NCI-H1048 (cell line): ENCODE measurements at places on chromosomes 12 and 14.

GRCh38 chr12:120586206-120586605 is 5.0 kb upstream of the POP5 start:
- DNase-seq: no peak

- DNase-seq: no peak
Observed at GRCh38 chr12:105814283-105814682, 324.5 kb downstream of the NUAK1 start.

GRCh38 chr14:62462988-62463387 is 582.3 kb downstream of the KCNH5 start:
- DNase-seq: no peak

DNA sequence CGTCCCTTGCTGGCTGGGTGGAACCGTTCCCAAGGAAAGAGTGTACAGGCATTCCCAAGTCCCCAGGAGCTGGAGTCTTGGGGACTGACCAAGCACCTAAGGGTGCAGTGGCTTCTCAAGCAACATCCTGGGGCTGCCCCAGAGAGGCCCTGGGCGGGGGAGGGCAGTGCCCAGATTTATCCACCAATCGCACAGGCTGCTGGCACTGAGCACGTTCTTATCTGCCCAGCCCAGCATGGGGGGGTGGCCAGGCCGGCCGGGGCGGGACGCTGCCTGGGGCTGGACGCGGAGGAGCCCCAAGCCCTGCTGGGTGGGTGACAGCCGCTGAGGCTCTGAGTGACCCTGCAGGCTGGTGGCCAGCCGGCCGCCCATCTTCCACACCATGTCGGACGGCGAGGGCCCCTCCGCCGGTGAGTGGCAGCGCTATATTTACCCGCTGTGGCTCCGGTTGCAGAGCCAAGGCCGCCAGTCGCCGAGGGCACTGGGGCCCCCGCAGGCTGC is 53.4 kb downstream of the CYP46A1 start:
- DNase-seq: no peak

GRCh38 chr12:52086366-52086765 is 6.9 kb downstream of the SMIM41 start:
- DNase-seq: no peak

- no peak for DNase-seq
Observed at GRCh38 chr14:90757452-90757851, 58.8 kb downstream of the TTC7B start.

DNA sequence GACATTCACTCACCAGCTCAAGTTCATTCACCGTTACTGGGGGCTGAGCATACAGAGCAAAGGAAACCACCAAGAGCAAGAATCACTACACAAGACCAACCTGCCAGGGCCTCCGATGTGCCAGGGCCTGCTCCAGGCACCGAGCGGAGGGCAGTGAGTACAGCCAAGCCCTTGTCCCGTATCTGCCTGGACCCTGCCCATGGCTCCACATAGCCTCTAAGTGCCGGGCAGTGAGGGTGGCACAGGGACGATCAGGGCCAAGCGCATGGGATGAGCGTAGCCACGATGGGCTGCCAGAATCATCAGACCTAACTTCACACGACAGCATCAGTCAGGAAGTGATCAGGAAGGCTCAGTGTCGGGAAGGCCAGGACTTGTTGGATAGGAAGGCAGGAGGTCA is 199.6 kb downstream of the BCL11B start:
- no peak for DNase-seq

DNA sequence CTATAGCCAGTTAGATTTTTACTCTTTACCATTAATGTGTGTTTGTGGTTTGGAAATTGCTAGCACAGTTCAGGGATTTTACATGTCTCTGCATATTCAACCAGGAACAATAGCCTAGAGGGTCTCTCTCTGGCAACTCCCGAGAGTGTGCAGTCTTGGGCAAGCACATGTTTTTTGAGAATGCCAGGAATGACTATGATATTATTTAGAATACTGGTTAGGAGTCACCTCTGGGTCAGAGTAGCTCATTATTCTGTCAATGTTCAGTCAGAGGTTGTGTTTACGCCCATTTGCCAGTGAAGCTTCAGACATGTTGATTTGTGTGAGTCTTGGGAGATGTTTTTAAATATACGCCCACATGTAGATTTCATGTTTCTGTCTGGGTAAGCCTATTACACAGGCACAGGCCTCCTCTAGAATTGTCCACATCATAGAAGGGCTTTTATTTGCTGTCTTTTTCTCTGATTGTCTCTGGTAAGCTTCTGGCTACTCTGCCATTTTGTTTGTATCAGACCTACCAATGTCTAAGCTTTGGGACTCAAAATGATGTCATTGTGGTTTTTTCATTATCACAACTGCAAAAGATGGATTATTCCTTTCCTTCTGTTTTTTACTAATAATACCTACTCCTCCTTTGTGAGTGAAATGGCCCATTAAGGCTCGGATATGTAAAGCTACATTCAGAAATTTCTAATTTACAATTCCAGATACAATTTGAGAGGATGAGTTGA is 203.1 kb upstream of the PPFIA2 start:
- DNase-seq: no peak

DNA sequence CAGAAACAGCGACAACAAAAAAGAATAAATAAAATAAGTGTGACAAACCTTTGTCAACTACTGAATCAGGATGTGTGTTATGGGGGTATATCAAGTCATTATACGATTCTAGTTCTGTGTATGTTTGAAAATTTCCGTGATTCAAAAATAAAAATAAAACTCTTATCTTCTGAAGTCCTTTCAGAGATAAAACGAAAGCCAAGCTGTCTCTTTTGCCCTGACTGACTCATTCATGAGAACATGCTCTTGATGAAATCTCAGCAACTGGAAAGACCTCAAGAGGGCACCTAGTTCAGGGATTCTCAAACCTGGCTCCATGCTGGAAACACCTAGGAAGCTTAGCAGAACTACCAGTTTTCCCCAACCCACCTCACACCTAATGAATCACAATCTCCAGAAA is 9.2 kb downstream of the FOXN3 start:
- no peak for DNase-seq

- DNase-seq: peak; percentile 4
Observed at GRCh38 chr12:40697566-40698259, 5.5 kb downstream of the CNTN1 start.

DNA sequence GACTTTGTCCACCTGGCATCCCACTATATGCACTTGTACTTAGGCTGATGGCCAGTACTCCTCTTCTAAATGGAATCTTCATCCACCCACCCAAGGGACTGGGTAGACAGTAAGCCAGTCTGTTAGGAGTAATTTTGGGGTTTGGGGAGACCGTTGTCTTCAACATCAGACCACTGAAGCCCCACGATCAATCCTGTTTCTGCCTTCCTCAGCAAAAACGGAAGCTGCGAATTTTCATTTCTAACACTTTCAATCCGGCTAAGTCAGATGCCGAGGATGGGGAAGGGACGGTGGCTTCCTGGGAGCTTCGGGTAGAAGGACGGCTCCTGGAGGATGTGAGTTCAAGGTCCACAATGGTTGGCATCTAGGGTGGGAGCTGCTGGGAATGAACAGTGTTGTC is 2.0 kb downstream of the SMARCD1 start:
- DNase-seq: no peak

DNA sequence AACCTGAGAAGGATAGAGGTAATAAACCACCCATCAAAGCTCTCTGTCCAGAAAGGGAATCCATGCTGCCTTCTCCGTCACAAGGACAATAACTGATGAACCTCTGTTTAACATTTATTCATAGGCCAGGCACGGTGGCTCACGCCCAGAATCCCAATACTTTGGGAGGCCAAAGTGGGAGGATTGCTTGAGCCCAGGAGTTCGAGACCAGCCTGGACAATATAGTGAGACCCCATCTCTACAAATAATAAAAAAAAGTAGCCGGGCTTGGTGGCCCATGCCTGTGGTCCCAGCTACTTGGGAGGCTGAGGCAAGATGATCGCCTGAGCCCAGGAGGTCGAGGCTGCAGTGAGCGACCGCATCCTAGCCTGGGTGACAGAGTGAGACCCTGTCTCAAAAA is 7.1 kb upstream of the FOS start:
- DNase-seq: no peak

DNA sequence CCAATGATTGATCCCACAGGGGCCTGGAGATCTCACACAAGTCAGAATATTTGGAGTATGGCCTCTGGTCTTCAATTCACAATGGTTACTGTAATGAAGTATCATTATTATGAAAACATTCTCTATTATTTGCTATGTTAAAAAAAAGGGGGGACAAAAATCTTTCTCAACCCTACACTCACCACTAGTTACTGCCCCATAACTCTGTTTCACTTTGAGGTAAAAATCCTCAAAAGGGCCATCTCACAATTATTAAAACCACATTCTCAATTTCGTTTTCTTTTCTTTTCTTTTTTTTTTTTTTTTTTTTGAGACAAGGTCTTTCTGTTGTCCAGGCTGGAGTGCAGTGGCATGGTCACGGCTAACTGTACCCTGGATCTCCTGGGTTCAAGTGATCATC is 59.6 kb upstream of the KCNC2 start:
- DNase-seq: no peak

- DNase-seq: no peak
Observed at GRCh38 chr12:131815131-131815530, 13.1 kb upstream of the MMP17 start.

DNA sequence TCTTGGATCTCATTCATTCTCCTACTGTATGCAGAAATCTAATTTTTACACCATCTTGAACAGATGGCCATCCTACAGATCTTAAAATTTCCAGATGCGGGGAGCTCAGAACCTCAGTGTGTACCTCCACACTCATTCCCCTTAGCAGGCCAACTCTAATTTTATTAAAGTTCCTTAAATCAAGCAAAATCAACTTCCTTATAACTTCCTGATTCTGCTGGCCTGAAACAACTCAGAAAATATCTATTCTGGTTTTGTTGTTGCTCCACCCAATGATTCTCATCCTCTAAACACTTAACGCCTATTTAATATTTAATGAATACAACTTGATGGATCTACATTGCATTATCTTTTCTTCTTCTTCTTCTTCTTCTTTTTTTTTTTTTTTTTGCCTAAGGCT is 3.1 kb downstream of the EMP1 start:
- DNase-seq: no peak

DNA sequence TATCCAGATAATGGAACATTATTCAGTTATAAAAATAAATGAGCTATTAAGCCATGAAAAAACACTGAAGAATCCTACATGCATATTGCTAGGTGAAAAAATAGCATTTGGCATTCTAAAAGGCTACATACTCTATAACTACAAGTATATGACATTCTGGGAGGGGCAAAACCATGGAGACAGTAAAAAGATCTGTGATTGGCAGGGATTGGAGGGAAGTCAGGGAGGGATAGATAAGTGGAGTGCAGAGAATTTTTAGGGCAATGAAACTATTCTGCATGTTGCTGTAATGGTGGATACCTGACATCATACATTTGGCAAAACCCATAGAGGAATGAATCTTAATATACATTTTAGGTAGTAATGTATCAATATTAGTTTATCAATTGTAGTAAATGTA is 63.1 kb upstream of the SLC38A2 start:
- DNase-seq: no peak

DNA sequence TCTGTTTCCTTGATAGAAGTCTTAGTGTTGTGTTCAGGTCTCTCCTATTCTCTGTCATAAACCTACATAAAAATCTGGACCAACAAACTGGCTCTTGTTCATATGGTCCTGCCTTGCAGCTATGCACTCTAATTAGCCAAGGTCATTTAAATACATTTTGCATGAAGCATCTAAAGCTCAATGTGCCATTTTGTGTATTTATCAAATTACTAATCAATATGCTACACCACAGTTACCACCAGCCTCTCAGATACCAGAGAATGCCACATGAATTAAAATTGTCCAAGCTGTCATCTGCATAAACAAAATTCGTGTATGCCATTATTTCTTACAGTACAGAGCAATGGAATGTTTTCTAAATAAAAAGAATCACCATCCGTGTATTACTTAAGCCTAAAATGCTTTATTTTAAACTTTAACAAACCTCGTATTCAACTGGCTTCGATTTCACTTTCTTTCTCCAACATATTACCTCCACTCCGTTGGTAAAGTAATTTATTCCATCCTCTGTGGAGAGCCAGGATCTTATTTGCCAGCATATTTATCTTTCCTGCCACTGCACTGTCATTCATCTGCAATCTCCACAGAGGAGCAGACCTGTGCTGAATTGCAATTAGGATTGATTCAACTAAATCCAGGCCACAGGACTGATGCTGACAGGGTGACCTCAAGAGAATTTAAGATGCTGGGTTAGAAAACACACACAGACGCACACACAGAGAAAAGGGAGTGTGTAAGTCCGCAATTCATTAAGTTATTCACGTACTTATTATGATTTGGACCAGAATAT is 284.1 kb upstream of the FOXG1 start:
- no peak for DNase-seq

DNA sequence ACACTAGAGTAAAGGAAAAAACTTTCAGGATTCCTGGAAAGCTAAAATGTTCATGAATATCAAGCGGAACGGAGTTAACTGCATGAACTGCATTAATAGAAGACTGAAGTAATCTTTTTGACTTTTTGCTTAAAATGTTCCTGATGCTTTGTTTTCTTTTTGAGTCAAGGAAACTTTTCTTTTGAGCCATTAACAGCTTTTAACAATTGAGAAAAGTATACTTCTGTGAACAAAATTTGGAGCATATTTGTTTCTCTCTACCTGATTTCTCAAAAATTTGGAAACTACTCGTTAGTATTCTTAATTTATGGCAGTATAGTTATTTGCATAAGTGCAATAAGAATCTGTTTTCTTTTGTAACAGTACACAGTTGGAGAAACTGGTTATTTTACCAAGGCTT is 78.5 kb downstream of the CALM1 start:
- DNase-seq: no peak

DNA sequence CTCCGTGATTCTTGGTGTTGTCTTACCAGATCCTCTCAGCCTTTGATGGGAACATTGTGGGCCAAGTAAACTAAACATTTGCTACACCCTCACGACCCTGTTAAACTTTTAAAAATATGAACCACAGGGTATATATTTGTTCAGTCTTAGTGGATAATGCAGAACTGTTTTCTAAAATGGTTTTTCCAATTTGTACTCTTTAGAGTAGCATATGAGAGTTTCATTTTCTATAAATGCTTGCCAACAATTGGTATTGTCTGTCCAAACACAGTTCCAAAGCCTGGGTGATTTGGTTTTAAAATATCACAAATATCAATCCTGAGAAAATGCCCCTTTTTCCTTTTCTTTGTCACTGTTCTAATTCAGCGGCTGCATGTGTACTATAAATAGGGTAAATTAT is 6.7 kb upstream of the IL22 start:
- no peak for DNase-seq

- no peak for DNase-seq
Observed at GRCh38 chr14:67429510-67430205, 17.7 kb upstream of the PLEK2 start.

- DNase-seq: no peak
Observed at GRCh38 chr12:38053655-38054464, 262.7 kb upstream of the ALG10B start.
